ENCODE measurements at places on chromosomes 11 and 22. TPM values are rescaled to one million over a fixed set of nuclear protein-coding genes. Genes with fewer than 3 reads are reported as not detected.

- H3K27ac ChIP-seq: no peak overlapping the region
- no peaks in the 10 kb centered on the region for H3K36me3 ChIP-seq
- H3K4me3 ChIP-seq: no peak overlapping the region
- H3K4me1 ChIP-seq: peaks cover 20% of the 10 kb centered on the region
- no peaks in the 10 kb centered on the region for H3K27me3 ChIP-seq
- DNase-seq: no peak
Measured at GRCh38 chr22:36790648-36791047, 14.7 kb upstream of the IFT27 start.

DNA sequence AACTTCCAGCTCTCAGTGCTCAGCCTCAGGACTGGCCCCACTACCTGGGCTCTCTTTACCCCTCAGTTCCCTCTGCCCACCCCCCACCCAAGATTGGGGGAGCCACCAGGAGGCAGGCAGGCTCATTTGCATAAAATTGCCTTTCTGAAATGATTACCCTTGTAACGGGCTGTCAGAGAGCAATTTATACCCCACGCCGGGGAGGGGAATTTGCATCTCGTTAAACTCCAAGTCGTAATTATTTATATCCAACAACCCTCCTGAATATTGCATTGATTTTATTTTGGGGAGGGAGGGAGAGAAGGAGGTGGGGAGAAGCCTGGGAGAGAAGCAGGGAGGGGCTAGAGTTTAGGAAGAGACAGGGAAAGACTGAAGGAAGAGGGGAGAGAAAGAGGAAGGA is 8.3 kb downstream of the NRXN2 start:
- H3K4me1 ChIP-seq: peaks cover 54% of the 10 kb centered on the region
- no peaks in the 10 kb centered on the region for H3K36me3 ChIP-seq
- peak overlapping the region; percentile 62 for H3K4me3 ChIP-seq
- H3K27me3 ChIP-seq: peaks cover 81% of the 10 kb centered on the region
- no peak overlapping the region for H3K27ac ChIP-seq

- H3K27me3 ChIP-seq: no peaks in the 10 kb centered on the region
- H3K27ac ChIP-seq: no peak overlapping the region
- no peak for DNase-seq
- no peak overlapping the region for H3K4me3 ChIP-seq
- no peaks in the 10 kb centered on the region for H3K4me1 ChIP-seq
Measured at GRCh38 chr11:14835496-14836492, 56.2 kb downstream of the CYP2R1 start.

DNA sequence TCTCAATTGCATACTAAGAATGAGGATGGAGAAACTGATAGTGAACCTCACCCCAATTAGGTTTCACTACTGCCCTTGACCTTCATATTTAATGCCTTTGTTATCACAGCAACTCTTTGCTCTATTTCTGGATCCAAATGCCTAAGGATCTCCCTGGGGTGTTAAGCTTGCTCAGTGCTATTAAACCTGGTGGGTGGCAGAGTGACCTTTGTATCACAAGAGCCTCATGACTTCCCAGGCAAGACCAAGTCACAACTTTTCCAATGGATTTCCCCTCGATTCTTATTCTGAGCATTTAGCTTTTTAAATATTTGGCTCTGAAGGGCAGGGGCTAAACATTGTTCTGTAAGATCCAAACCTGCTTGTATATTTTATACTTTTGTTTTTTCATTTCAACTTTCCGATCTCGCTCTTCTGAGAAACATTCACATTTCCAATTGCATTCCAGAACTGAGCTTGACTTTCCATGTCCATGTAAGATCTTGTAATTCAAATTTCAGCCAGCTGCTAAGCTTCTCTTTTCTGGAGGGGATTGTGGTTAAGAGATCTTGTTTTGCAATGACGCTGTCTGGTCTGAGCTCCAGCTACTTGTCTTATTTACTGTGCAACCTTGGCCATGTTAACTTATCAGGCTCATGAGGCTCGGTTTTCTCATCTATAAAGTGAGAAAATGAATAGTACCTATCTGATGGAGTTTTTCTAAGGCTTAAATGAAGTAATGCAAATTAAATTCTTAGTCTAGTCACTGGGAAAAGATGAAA is 6.4 kb upstream of the EHF start:
- H3K4me3 ChIP-seq: no peak overlapping the region

GRCh38 chr22:20625270-20625669 is 117.9 kb downstream of the MED15 start:
- no peak for DNase-seq
- H3K4me3 ChIP-seq: no peak overlapping the region
- no peaks in the 10 kb centered on the region for H3K4me1 ChIP-seq
- no peaks in the 10 kb centered on the region for H3K27me3 ChIP-seq
- H3K36me3 ChIP-seq: no peaks in the 10 kb centered on the region

DNA sequence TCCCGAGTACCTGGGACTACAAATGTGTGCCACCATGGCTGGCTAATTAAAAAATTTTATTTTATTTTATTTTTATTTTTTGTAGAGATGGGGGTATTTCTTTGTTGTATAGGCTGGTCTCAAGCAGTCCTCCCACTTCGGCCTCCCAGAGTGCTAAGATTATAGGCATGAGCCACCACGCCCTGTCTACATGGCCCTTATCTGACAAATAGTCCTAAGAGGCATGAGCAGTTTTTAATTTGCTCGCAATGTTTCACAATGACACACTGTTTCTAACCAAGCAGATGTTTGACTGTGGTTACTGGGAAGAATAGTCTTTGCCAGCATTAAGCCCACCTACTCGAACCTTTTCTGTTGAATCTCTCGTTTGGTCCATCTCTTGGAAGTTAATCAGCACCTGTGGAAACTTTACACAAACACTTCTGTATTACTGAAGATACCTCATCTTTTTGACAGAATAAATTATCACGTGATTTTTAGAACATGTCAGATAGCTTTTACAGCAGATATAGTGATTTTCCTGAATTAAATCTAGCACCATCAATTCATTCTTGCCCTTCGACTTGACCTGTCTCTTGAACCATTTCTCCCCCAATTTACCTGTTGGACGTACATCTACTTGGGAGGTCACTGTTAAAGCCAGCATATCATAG is 71.4 kb downstream of the MTMR3 start:
- no peak for DNase-seq
- H3K27ac ChIP-seq: no peak overlapping the region
- H3K36me3 ChIP-seq: no peaks in the 10 kb centered on the region
- no peaks in the 10 kb centered on the region for H3K27me3 ChIP-seq

GRCh38 chr11:72576661-72577060 is 97.6 kb downstream of the PDE2A start:
- no peak overlapping the region for H3K27ac ChIP-seq
- H3K4me3 ChIP-seq: no peak overlapping the region
- H3K4me1 ChIP-seq: peaks cover 4% of the 10 kb centered on the region
- peaks cover 5% of the 10 kb centered on the region for H3K27me3 ChIP-seq

GRCh38 chr22:47275605-47276449 is 513.4 kb downstream of the TBC1D22A start:
- H3K27me3 ChIP-seq: peaks cover 2% of the 10 kb centered on the region
- DNase-seq: peak; percentile 35
- H3K4me1 ChIP-seq: peaks cover 11% of the 10 kb centered on the region
- H3K36me3 ChIP-seq: peaks cover 2% of the 10 kb centered on the region
- no peak overlapping the region for H3K4me3 ChIP-seq
- no peak overlapping the region for H3K27ac ChIP-seq

DNA sequence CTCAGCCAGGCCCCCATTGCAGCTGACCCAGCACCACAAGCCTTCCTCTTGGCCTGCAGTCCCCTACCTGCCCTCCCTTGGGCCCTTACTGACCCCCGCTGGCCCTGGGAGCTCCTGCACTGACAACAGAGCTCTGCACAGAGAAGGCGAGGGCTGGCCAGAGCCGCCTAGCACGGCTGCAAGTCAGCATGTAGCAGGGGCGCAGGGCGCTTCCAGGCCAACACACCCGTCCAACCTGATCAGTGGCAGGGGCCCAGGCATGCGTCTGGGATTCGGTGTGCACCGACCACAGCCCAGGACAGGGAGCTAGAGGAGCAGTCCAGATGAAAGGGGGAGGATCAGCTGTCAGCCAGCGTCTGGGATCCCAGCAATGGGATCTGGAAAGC is 7.6 kb downstream of the WNT7B start:
- H3K27me3 ChIP-seq: peaks cover 64% of the 10 kb centered on the region
- peaks cover 24% of the 10 kb centered on the region for H3K4me1 ChIP-seq
- H3K36me3 ChIP-seq: peaks cover 3% of the 10 kb centered on the region
- no peak overlapping the region for H3K27ac ChIP-seq
- DNase-seq: no peak

DNA sequence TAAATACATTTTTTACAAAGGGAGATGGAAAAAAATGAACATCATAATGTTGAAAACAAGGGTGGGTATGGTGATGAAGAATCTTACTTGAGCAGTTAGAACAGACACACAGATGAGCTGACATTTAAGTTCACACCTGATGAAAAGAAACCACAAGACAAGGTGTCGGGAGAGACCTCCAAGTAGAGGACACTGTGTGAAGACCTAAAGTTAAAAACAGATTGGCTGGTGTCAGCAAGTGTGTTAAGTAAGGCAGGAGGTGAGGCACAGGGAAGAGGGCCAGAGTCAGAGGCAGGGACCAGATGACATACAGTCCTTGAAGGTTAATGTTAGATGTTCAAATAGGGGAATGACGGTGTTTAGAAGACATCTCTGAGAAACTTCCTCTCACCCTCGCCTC is 236.8 kb downstream of the FAT3 start:
- H3K4me3 ChIP-seq: no peak overlapping the region
- no peaks in the 10 kb centered on the region for H3K36me3 ChIP-seq
- no peak for DNase-seq
- H3K27me3 ChIP-seq: no peaks in the 10 kb centered on the region
- H3K27ac ChIP-seq: no peak overlapping the region
- H3K4me1 ChIP-seq: peaks cover 16% of the 10 kb centered on the region

The NPTXR gene
- 10.4 TPM for total RNA-seq

DNA sequence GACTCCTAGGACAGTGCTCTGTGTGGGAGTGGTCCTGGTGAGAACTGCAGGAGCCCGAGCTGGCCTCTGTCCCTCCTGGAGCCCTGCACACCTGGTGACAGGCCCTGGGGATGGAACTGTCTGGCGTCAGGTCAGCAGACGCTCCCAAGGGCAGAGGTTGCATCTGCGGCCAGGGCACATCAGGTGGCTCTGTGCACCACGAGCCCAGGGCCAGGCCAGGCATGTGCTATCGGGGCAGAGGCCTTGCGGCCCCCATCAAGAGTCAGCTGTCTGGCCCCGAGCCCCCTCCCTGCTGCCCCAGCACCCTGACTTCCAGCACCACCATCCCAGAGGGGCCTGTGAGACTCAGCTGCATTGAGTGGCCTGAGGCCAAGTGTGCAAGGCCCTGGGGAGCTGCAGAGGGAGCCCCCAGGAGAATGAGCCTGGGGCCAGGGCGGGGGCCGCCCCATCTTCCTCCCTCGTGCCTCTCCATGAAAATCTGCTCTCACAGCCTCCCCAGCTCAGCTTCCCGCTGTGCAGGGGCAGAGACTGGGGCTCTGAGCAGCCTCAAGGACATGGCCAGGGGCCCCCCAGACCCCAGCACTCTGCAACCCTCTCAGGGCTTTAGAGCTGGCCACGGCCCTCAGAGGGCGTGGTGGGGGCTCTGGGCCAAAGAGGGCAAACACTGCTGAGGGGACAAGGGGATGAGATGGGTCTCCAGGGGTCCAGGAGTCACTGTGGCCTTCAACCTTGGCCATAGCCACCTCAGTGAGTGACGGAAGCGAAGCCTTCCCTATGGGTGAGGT is 56.4 kb downstream of the RTL6 start:
- H3K27ac ChIP-seq: no peak overlapping the region
- 0 out of 2 replicates have a peak, but pooled peaks cover 3% of the 10 kb centered on the region for H3K4me1 ChIP-seq
- H3K36me3 ChIP-seq: peaks cover 3% of the 10 kb centered on the region
- H3K4me3 ChIP-seq: no peak overlapping the region

- H3K27ac ChIP-seq: no peak overlapping the region
- H3K4me3 ChIP-seq: no peak overlapping the region
- DNase-seq: no peak
- H3K4me1 ChIP-seq: peaks cover 14% of the 10 kb centered on the region
Measured at GRCh38 chr11:61679296-61679695, 895 bp upstream of the DAGLA start.

DNA sequence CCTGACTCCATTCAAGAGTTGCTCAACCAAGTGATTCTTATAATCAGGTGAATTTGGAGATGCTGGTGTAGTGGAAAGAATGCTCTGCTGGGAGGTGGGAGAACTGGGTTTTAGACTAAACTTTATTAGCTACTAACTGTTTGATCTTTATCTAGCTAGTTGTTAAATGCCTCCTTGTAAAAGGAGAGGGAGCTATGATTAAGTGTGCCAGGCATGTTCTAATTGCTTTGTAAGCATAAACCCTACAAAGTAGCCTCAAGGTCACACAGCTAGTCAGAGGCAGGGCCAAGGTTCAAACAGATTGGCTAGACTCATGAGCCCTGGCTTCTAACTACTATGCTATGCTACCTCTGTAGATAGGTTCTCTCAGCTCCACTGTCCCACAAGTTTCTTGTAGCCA is 105.5 kb downstream of the NXPE2 start:
- no peak overlapping the region for H3K27ac ChIP-seq
- DNase-seq: no peak
- no peaks in the 10 kb centered on the region for H3K36me3 ChIP-seq

The RASGRP2 gene
- 40.3 TPM for total RNA-seq

All from WTC11 (cell line).